ENCODE measurements at places on chromosomes 1 and 21.

DNA sequence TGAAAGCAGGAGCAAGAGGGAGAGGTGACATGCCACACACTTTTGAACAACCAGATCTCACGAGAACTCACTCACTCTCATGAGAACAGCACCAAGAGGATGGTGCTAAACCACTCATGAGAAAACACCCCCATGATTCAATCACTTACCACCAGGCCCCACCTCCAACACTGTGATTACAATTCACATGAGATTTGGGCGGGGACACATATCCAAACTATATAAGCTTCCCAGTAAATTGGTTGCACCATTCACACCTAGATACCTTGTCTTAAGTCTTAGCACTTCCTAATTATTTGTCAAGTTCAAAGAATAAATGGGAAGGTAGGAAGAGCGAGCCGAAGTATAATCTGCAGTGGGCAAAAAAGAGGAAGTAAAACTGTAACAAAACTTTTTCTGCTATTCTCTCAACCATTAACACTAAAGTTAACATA is 34.3 kb downstream of the AMY1C start:
- no peak for DNase-seq

DNA sequence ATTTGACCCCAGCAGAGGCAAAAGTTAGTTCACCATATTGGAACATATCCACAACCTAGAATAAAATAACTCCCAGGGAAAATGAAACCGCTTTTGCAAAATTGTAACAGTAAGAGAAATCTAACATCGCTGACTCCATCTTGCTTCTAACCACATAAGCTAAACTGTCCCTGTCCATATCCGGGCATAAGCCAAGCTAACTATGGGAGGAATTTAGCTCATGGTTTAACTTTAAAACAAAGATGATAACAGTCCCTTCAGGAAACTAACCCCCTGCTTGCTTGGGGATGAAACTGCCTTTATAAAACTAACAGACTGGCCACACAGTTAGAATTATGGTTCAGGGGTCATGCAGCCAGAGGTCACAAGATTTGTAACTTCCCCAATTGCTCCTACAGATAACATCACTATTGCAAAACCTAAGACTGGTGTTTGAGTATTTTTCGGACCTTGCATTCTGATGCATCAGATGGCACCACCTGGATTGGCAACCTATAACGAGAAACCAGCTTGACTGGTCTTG is 46.3 kb downstream of the TESK2 start:
- DNase-seq: no peak

DNA sequence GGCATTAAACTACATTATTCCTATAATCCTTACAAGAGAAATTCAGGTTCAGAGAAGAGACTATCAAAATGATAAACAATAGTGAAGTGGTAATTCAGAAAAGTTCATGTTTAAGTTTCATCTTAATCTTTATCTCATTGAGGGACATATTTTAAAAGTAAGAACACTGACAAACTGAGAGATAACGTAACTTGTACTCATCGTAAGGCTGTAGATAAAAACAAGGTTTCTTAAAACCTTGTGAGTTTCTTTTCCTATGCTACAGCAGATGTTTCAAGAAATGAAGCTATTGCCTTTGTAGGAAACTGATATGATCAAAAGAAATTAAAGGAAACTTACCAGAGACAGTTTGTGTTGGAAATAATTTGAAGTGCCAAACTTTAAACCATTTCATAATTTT is 65.0 kb downstream of the RERE start:
- DNase-seq: no peak

DNA sequence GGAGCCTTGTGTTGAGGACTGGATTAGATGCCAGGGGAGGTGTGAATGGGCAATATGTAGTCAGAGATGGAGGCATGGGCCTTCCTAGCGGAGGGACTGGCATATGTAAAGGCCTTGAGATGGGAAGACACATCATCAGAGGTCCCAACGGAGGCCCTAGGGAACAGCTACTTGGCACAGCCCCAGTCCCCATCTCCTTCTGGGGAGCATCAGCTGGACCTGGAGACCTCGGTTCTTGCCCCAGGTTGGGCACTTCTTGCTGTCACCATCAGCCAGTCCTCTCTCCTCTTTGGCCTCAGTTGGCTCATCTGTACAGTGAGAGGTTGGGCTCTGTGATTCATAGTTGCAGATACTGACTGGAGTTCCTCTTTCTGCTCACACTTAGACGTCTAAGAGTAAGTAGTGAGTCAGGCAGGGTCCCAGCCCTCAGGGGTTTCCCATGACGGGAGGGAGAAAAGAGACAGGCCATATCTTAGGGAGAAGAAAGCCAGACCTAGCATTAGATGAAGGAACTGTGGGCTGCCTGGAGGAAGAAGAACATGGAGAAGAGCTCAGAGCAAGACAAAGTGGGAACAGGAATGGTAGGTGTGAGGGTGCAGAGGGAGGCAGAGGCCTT is 3.4 kb upstream of the MARCKSL1 start:
- DNase-seq: no peak

Data from stimulated activated CD4-positive, alpha-beta T cell treated with anti-CD3 and anti-CD28 coated beads, Interleukin-4, amount 100 ng/mL, for 48 hours (primary cell).